Stimulated activated CD8-positive, alpha-beta memory T cell treated with anti-CD3 and anti-CD28 coated beads, Interleukin-15, amount 100 ng/mL, for 1 hour (primary cell): ENCODE measurements at places on chromosomes 1 and 21.

DNA sequence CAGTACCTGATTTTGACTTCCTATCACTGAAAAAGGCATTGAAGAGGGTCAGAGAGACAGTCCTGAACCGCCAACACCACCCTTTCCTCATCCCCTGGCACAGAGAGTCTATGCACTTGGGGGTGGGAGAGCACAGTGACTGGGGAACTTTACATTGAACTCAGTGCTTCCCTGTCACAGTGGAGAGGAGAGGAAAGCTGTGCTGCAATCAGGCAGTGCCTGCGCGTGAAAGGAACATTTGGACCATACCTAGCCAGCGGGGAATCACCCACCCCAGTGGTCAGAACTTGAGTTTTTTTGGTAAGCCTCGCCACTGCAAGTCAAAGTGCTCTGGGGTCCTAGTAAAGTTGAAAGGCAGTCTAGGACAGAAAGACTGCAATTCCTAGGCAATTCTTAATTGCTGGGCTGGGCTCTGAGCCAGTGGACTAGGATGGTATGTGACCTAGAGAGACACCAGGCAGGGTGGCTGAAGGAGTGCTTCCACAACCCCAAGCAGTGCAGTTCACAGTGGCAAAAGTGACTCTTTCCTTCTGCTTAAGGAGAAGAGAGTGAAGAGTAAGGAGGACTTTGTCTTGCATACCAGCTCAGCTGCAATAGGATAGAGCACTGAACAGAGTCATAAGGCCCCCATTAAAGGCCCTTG is 9.4 kb upstream of the HENMT1 start:
- no peak for DNase-seq

- DNase-seq: peak; percentile 27
Observed at GRCh38 chr1:6127587-6128163, 52.4 kb downstream of the CHD5 start.

GRCh38 chr1:15352128-15352957 is 57.3 kb upstream of the EFHD2 start:
- DNase-seq: peak; percentile 4

GRCh38 chr1:119374208-119374874 is 5.8 kb downstream of the HAO2 start:
- DNase-seq: no peak

GRCh38 chr1:159838715-159839114 is 12.0 kb downstream of the SLAMF8 start:
- no peak for DNase-seq

DNA sequence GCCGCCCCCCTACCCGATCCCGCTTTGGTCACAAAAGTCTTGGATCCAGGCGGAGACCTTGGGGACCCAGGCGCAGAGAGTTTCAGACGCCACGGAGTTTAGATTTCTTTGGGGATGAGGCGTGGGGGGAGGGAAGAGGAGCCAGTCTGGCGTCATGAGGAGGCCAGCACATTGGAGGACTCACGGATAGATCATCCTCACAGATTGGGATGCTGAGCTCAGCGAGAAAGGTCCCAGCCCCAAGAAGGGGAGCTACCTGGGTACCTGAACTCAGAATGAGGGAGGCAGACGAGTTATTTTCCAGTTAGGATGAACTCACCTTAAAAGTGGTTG is 393 bp downstream of the ELAPOR1 start:
- no peak for DNase-seq

GRCh38 chr21:19224090-19224489 is 820.5 kb upstream of the TMPRSS15 start:
- DNase-seq: no peak

GRCh38 chr1:87869567-87869966 is 540.9 kb downstream of the LMO4 start:
- DNase-seq: no peak

GRCh38 chr21:37878946-37879660 is 37.2 kb downstream of the KCNJ6 start:
- no peak for DNase-seq

DNA sequence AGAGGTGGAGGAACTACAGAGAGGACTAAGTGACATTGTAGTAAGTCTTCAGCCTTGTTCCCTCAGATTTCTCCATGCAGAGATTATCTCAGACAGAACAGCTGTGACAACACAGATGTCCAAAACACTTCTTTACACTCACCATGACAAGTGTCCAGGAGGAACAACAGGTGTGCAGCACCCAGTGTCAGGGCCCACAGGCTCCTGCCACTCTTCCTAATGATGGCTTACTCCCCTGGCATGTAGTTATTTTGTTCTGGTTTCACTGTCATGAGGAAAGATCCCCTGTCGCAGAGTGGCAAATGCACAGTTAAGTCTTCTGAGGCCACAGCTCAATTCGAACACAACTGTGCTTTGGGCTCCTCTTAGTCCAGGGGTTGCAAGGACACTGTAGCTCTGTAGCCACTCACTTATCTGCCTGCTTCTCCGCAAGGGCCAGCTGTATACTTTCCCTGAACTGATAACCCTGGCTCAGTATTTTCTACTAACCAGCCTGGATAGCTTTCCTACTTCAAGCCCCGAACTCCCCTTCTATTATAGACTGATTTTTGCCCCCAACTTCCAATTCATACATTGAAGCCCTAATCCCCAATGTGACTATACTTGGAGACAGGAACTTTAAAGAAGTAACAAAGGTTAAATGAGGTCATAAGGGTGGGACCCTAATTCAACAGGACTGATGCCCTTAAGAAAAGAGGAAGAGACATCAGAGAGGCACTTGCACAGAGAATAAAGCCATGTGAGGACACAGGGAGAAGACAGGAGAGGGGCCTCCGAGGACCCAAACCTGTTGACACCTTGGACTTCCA is 11.1 kb downstream of the PDZK1 start:
- DNase-seq: no peak

GRCh38 chr1:111334169-111334568 is 43.5 kb downstream of the CHIA start:
- peak; percentile 26 for DNase-seq

DNA sequence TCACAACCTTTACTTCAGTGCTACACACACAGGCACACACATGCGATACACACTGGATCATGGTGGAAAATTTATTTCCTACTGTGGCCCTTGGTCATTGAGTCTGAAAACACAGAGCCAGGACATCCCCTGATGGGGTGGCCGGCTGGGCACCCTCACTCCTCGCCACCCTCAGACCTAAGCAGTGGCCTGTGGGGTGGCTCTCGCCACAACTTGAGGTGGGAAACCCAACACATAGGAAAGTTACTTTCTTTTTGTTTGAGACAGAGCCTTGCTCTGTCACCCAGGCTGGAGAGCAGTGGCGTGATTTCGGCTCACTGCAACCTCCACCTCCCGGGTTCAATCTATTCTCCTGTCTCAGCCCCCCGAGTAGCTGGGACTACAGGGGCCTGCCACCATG is 19.4 kb downstream of the CRYAA start:
- DNase-seq: no peak

GRCh38 chr1:178612261-178612660 is 99.4 kb downstream of the TEX35 start:
- no peak for DNase-seq

DNA sequence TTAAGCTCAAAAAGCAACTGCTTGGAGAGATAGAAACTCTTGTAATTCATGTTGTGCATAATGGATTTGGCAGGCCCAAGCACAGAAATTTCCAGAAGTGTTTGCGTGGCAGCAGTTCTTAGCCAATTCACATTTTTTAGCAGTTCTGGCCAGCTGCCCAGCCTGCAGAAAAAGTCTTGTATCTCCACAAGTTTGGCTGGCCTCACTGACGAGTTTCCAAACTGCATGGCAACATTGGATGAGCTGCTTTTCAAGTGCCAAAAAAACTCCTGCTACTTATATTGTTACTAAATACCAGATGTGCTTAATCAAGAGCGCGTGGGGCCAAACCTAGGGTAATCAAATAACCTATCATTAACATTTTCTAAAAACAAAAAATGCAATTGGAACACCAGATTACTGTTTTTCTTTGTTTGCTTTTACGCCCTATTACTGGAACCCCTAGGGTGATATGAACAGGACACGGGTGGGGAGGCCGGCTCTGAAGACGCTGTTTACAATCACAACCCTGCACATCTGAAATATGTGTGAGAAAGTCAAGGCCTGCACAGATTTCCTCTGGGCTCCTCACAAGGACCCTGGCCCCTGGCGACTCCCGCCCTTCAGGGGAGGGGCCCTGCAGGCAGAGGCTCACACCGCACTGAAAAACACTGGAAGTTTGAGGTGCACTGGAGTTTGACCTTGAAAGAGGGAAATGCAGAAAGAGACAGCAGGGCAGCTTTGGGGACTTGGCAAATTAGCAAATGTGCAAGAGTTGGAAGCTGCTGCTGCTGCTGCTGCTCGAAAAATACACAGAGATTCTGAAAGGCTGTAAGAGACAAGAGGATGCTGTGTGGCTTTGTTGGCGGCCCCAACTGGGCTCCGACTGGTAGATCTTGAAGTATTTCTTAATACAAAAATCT is 55.2 kb upstream of the TARBP1 start:
- no peak for DNase-seq

DNA sequence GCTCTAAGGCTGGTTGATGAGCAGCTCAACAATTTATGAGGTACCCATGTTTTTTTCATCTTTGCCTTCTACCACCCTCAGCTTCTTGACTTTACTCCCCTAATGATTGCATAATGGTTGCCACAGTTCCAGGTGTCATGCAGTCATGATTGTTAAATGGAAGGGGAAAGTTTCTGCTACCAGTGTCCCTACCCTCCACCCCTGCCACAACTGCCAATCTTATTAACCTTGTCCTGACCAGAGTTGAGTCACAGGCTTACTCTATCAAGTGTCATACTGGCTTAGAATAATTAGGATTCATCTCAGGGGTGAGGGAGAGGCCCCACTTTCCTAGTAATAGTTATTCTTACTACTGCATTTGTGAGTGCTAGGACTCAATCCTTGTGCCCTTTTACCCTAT is 7.9 kb upstream of the FUBP1 start:
- no peak for DNase-seq
